ENCODE measurements at places on chromosomes 7 and 10. TPM values are rescaled to one million over a fixed set of nuclear protein-coding genes. Genes with fewer than 3 reads are reported as not detected.

Gene PSAP
- 139 TPM for total RNA-seq

- DNase-seq: no peak
These were observed 466.9 kb downstream of the PTPRN2 start for GRCh38 chr7:158120716-158121115.

DNA sequence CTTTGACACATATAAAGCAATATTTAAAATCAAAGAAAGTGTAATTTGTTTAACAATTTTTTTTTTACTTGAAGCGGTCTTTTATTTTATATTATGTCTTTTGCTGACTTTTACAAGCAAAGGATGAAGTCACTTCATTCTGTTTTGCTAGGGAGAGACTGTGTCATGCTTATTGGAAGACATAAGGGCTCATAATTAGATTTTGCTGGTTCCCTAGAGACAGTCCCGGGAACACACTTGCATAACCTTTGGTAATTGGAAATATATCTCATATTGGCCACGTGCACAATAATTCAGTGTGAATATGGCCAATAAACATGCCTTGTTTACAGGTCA lies 448 bp upstream of the NET1 start:
- DNase-seq: no peak

Gene NPSR1
- total RNA-seq: not detected

DNA sequence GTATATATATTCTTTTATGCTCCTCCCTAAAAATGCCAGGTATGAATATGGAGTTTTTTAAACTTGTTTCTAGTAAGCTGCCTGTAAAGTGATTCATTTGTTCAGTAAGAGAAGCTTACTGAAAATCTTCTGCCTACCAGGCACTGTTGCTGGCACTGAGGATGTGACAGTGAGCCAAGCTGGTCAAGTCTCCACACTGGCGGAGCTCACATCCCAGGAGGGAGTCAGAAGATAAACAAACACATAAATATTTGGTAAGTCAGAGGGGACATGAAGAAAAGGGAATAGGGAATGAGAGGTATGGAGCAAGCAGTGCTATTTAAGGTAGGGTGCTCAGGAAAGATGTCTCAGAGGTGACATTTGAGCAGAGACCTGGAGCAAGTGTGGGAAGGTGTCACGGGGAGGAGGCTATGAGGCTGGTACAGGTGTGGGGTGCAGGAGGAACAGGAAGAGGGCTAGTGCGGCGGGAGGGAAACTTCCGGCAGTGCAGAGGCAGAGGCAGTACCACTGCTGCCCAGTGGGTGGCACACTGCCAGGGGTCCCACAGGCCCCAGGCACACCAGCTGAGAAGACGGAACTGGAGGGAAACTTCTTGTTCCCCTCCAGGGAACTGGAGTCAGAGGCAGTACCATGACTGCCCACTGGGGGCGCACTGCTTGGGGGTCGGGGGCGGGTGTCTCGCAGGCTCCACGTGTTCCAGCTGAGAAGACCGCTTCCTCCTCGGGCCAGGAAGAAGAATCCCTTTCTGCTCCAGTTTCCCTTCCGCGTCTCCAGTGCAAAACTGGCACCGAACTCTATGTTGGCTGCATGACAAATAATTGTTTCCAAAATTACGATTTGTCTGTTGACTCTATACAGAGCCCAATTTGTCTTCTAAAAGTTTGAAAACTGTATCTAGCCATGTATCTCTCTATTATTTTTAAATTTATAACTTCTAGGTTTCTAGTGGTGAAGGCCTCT lies 161.0 kb downstream of the TEX36 start:
- DNase-seq: peak; percentile 16

Gene MAGI2
- 0.44 TPM for total RNA-seq

DNA sequence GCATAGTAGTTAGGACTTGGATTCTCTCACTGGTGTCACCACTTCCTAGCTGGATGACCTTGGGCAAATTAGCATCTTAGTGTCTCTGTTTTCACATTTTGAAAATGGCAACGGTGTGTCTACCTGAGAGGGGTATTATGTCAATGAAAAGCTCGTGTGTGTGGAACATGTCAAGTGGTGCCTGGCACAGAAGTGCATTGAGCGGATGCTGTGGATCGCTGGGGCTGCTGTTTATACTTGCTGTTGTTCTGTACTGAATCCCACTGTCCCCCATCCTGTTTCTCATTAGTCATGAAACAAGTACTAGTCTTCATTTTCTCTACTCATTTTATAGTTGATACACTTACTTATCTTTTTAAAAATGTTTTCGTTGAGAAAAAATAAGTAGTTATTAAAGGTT lies 26.1 kb downstream of the RBM33 start:
- DNase-seq: no peak

DNA sequence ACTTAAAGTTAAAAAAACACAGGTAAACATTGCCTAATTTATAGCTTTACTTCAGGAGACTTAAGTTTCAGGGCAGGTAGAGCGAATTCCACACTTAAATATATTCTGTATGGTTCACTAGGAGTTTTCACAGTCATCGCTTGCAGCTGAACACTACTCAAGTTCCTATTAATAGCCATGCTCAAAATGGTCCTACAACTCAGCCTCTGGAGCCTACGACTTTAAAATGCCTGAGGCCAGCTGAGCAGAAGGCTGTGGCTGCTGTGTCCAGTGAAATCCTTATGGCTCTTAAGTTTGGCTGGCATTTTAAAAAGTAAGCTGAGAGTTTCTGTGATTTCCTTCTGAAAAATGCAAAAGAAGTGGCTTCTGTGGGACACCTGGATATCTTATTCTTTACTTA lies 105.4 kb upstream of the GLI3 start:
- no peak for DNase-seq

- no peak for DNase-seq
These were observed 49.2 kb downstream of the GSDME start for GRCh38 chr7:24707988-24708615.

- no peak for DNase-seq
These were observed 41.7 kb upstream of the EZH2 start for GRCh38 chr7:148925836-148926235.

GRCh38 chr7:134562136-134562535 lies 13.2 kb downstream of the AKR1B15 start:
- DNase-seq: no peak

- no peak for DNase-seq
These were observed 63.3 kb downstream of the GSAP start for GRCh38 chr7:77352665-77353406.
